ENCODE measurements at places on chromosomes 6 and 20.

- DNase-seq: no peak
Measured at GRCh38 chr6:41583565-41583964, 37.4 kb downstream of the FOXP4 start.

DNA sequence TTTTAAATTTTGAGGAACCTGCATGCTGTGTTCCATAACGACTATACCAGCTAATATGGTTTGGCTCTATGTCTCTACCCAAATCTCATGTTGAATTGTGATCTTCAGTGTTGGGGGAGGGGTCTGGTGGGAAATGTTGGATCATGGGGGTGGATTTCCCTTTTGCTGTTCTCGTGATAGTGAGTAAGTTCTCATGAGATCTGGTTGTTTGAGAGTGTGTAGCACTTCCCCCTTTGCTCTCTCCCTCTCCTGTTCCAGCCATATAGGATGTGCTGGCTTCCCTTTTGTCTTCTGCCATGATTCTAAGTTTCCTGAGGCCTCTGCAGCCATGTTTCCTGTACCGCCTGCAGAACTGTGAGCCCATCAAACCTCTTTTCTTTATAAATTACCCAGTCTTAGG is 61.8 kb upstream of the NEDD9 start:
- DNase-seq: no peak

DNA sequence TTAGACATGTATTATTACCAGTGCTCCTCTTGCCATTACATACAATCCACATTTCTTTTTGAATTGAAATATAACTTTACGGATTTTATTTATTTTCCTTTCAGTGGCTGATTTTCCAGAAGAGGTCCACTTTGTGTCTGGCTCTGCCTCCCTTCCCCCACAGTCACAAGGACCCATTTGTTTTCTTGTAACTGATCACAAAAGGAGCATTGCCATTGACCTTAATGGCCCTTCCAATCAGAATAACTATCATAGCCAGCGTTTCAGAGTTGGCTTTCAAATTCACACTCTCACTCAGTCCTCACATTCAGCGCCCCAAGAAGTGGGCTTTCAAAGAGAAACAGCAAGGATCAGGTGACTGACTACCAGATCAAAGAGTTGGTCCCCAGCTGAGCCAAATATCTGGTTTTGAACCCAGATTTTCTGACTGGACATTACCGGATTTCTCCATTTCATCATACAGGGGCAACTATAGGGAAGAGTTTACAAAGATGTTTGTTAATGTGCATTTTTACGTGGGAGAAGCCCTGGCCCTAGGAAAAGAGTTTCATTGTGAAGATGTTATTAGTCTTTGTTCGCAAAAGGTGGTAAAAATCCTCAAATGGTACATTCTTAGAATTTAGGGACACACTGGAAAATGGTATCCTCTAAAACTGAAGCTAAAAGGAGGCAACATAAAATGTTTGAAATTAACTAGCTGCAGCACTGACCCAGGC is 2.0 kb upstream of the SLC22A23 start:
- DNase-seq: no peak

- DNase-seq: no peak
Measured at GRCh38 chr6:156795825-156796224, 18.6 kb downstream of the ARID1B start.

GRCh38 chr6:7207720-7208119 is 100.0 kb downstream of the RREB1 start:
- DNase-seq: no peak

GRCh38 chr6:73798592-73798991 is 102.6 kb downstream of the CD109 start:
- no peak for DNase-seq

DNA sequence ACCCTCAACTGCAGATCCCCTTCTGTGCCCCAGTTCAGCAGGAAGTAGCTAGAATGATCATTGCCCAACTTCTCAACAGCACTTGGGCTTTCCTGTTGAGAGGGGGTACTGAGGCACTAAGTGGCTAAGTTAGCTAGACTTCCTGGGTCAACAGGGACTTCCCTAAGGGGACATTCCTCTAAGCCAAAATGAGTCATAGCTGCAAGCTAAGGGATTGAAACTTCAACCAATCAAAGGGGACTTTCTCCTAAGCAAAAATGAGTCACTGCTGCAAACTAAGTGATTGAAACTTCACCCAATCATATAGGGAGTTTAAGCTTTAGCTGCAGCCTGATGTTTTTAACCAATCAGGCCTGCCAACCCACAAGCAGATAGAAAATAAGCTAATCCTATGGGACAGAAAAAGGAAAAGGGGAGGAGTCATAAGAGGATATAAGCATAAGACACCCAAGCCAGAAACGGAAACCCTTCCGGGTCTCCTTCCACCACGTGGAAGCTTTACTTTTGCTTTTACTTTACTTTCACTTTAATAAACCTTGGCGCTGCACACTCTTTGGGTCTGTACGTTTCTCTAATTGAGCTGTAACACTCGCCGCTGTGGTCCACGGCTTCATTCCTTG is 659.0 kb upstream of the HS3ST5 start:
- no peak for DNase-seq

- no peak for DNase-seq
Measured at GRCh38 chr6:35061102-35061615, 80.0 kb downstream of the TCP11 start.

- DNase-seq: no peak
Measured at GRCh38 chr6:79536585-79536953, 661 bp downstream of the LCA5 start.

GRCh38 chr6:46994933-46995332 is 47.2 kb downstream of the ADGRF1 start:
- DNase-seq: no peak

GRCh38 chr20:43322851-43323250 is 133.1 kb upstream of the PTPRT start:
- no peak for DNase-seq

GRCh38 chr20:6663104-6663503 is 104.4 kb upstream of the BMP2 start:
- no peak for DNase-seq

GRCh38 chr6:56346958-56347357 is 99.6 kb upstream of the COL21A1 start:
- no peak for DNase-seq

- DNase-seq: no peak
Measured at GRCh38 chr20:49400904-49401303, 81.6 kb downstream of the KCNB1 start.

GRCh38 chr6:124066946-124067552 is 263.4 kb downstream of the NKAIN2 start:
- DNase-seq: no peak

All from stimulated activated CD4-positive, alpha-beta T cell treated with anti-CD3 and anti-CD28 coated beads, Interleukin-15, amount 100 ng/mL, for 1 hour (primary cell).